ENCODE measurements at places on chromosomes 11 and 22. TPM values are rescaled to one million over a fixed set of nuclear protein-coding genes. Genes with fewer than 3 reads are reported as not detected.

Gene CABP7
- not detected for total RNA-seq

Gene C22orf31
- total RNA-seq, result not detected

Gene BLID
- total RNA-seq, result not detected

DNA sequence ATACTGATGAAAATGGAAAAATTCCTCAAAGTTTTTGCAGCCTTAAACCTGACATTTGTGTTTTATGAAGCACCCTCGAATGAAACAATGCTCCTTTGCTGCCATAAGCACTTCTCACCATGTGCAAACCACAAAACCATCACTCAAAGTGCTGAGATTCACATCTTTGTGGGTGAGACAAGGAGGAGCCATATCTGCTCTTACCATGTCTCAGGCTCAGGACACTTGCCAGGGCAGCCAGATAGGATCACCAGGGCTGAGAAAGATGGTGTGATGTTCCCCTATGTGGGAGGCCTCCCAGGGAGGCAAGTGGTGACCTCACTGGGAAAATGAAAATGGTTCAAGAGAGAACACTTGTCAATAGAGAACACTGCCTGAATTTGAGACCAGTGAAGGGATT lies 120.4 kb downstream of the CCDC34 start:
- no peak for DNase-seq

All from activated CD8-positive, alpha-beta T cell treated with anti-CD3 and anti-CD28 coated beads, Interleukin-2, amount 10 ng/mL, durations not matched to agents 7 days and 5 days (primary cell).